Keratinocyte (primary cell): ENCODE measurements at places on chromosomes 3 and 15. TPM values are rescaled to one million over a fixed set of nuclear protein-coding genes. Genes with fewer than 3 reads are reported as not detected.

DNA sequence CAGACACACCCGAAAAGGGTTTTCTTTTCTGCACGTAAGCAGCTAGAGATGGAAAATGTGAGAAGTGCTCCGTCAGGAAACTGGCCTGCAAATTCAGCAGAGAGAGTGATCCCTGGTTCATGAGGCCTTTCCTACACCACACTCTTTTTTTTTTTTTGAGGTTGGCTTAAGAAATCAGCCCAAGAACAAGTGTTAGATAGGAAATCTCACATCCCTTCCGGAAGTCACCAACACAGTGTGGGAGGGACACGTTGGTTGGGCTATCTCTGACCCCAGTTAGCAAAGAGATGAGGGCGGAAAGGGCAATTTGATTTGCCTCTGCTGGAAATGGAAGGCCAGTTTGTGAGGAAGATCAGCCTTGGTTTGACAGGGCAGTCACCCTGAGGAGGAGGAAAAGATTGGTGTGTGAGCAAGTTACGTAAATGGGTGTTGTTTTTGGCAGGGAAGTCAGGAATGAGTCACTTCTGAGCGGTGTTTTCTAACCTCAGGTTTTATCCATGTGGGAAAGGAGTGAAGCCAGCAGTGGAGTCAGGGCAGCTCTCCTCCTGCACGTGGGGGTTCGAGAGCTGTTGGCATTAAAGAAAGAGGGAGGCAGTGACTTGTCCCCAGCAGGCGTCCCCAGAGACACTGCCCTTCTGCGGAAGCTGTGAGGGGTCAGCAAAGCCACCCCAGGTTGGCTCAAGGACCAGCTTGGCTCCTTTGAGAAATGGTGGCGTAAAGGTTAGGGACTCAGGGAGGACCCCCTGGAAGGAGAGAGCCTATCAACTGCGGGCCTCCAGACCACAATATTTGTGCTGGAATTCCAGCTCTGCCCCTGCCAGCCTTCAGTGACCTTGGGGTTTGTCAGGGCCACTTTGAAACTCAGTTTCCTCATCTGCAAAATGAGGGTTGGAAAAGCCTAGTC, 237.6 kb upstream of the BHLHE40 start:
- DNase-seq: no peak

- no peak for DNase-seq
Measured at GRCh38 chr3:107085261-107085660, 292.0 kb upstream of the CCDC54 start.

TEX55 gene
- not detected in 3 replicates for polyA plus RNA-seq

- DNase-seq: no peak
Measured at GRCh38 chr3:98529856-98530459, 1.8 kb upstream of the GPR15 start.

- DNase-seq: peak; percentile 21
Measured at GRCh38 chr3:106034313-106034712, 165.5 kb upstream of the CBLB start.

MDFIC2 gene
- polyA plus RNA-seq: not detected in 3 replicates

COLQ gene
- polyA plus RNA-seq: 0.22 to 0.79 TPM (median 0.35 TPM) in 3 replicates

GRCh38 chr15:98292442-98293240, 332.1 kb downstream of the ARRDC4 start:
- DNase-seq: peak; percentile 7

- no peak for DNase-seq
Measured at GRCh38 chr15:77734306-77734705, 101.6 kb upstream of the LINGO1 start.

DNA sequence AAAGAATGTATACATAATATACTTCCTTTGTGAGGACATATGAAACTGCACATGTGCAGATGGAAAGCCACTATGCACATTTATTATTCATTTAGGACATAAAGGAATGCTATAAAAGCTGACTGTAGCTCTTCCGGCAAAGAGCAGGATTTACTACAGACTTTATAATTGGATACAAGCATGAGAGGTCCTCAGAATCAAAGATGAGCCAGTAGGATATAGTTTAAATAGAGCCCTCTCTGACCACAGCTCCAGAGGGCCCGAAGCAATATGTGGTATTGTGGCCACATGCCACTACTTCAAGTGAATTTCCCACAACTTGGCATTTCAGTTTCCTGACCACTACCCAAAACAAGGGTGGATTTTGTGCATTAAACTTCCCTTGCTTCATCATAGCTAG, 140.9 kb downstream of the ATP8B4 start:
- DNase-seq: no peak

ATP8B4 gene
- polyA plus RNA-seq: 0.03 to 0.15 TPM (median 0.05 TPM) in 3 replicates

- DNase-seq: no peak
Measured at GRCh38 chr3:113265231-113265630, 53.9 kb downstream of the BOC start.

- no peak for DNase-seq
Measured at GRCh38 chr3:54696313-54696712, 231.5 kb downstream of the LRTM1 start.

ALG1L2 gene
- polyA plus RNA-seq: not detected in 3 replicates

DNA sequence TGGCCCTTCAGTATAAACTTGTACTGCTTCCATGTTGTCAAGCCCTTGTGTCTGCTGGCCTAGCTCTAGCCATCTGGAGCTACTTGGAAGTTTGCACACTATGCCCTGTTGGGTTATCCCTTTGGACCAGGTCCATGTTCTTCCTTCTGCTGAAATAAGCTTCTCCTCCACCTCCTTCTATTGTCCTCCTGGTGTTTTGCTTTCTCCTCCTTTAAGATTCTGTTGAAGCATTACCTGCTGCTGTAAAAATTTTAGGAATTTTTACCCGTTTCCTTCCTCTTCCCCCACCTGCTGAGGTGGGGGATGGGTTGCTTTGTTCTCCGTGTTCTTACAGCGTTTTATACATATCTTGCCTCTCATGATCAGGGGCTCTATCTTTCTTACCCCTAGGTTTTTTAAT, 51.7 kb downstream of the SH3GL3 start:
- DNase-seq: no peak

- no peak for DNase-seq
Measured at GRCh38 chr15:41873711-41874110, 20.1 kb downstream of the SPTBN5 start.

- DNase-seq: no peak
Measured at GRCh38 chr3:13282986-13283876, 136.9 kb downstream of the NUP210 start.

- no peak for DNase-seq
Measured at GRCh38 chr15:100672959-100673358, 70.6 kb downstream of the ASB7 start.

CHRFAM7A gene
- polyA plus RNA-seq: 0.03 to 0.22 TPM (median 0.20 TPM) in 3 replicates

FBXW12 gene
- not detected in 3 replicates for polyA plus RNA-seq

- peak; percentile 9 for DNase-seq
Measured at GRCh38 chr3:97138914-97139541, 324.6 kb downstream of the EPHA6 start.

- DNase-seq: peak; percentile 89
Measured at GRCh38 chr3:43181202-43181821, 75.4 kb upstream of the POMGNT2 start.

GRCh38 chr15:85503151-85503799, 122.9 kb downstream of the AKAP13 start:
- no peak for DNase-seq

DNA sequence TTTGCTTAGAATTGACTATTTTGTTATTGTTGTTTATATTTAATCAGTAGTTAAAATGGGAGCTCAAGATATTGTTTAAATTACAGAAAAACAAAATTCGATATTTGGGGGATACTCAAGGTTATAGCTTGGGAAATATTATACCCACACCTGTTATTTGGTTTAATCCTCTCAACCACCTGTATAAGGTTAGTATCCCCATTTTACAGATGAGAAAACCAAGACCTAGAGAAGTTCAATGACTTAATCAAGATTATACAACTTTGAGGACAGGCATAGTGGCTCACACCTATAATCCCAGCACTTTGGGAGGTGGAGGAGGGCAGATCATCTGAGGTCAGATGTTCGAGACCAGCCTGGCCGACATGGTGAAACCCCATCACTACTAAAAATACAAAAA, 39.8 kb upstream of the CA12 start:
- no peak for DNase-seq

- DNase-seq: peak; percentile 30
Measured at GRCh38 chr15:57323806-57324589, 52.3 kb upstream of the CGNL1 start.
